ENCODE measurements at places on chromosomes 4 and X.

DNA sequence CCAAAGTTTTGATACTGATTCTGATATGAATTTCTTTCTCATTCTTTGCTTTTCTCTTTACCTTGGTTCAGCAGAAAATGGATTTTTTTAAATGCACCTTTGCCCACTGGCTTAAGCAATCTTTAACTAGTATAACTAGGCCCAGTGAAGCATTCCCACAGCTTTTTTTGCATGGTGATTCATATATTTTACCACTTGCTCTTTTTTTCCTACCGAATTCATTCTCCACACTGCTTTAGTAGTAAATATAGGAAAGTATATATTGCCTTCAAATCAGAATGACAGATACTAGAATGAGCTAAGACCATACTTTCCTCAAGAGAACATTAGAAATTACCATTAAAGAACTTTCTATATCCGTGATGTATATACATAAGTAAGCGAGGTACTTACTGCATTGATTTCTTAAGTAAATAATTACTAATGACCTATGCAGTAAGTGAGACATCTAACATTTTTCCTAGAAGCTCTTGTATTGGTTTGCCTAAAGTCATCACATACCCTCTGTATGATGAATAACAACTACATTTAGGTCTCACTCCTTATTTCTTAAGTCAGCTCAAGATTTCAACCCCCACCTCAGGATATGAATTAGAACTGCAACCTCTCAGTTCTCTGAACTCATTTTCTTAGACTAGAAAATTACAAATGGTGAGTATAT lies 44.2 kb downstream of the SLC4A4 start:
- no peaks in the 10 kb centered on the region for H3K36me3 ChIP-seq
- DNase-seq: no peak

DNA sequence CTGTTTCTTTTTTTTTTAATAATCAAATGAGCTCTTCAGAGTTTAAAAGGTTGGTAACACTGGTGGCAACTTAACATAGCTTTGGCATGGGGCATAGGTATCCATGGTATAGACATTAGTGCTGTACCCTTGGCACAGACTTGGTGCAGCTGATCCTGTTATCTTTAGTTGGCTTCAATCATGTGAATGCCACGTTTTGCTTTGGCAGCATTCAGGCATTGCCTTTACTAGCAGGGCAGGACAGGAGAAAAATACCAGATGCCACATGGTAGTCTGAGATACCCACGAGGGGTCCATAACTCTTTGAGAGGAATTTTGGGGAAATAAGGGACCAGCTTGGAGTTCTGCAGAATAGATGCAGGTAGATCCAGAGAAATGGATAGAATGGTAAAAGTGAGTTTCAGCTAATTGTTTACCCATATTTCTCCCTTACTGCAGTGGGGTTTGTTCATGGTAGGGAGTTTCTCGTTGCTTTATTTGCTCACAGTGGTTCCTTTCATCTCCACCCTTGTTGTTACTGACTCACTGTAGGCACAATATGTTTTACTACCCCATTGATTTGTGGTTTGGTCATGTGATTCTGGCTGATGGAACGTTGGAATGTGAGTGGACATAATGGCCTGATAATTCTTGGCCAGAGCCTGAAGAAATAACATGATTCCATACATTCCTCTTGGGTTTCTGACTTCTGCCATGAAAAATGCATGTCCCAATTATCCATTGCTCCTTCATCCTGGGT lies 342.7 kb downstream of the GLUD2 start:
- H3K36me3 ChIP-seq: no peaks in the 10 kb centered on the region
- H3K27ac ChIP-seq: no peak overlapping the region
- no peaks in the 10 kb centered on the region for H3K27me3 ChIP-seq

GRCh38 chr4:143390764-143391163 lies 54.1 kb downstream of the GAB1 start:
- no peak overlapping the region for H3K27ac ChIP-seq
- H3K4me3 ChIP-seq: no peak overlapping the region
- no peaks in the 10 kb centered on the region for H3K4me1 ChIP-seq
- H3K27me3 ChIP-seq: no peaks in the 10 kb centered on the region
- no peaks in the 10 kb centered on the region for H3K36me3 ChIP-seq

- peaks cover 3% of the 10 kb centered on the region for H3K27me3 ChIP-seq
- no peak overlapping the region for H3K4me3 ChIP-seq
- no peak overlapping the region for H3K27ac ChIP-seq
- no peak for DNase-seq
- no peaks in the 10 kb centered on the region for H3K36me3 ChIP-seq
- H3K4me1 ChIP-seq: no peaks in the 10 kb centered on the region
These were observed 212.8 kb upstream of the GYPA start for GRCh38 chr4:144353292-144353691.

- H3K4me1 ChIP-seq: peaks cover 6% of the 10 kb centered on the region
- H3K36me3 ChIP-seq: no peaks in the 10 kb centered on the region
- no peaks in the 10 kb centered on the region for H3K27me3 ChIP-seq
- no peak overlapping the region for H3K4me3 ChIP-seq
These were observed 106.7 kb upstream of the PRKX start for GRCh38 chrX:3820167-3820566.

Data from CD4-positive, alpha-beta T cell (primary cell).